ENCODE measurements at places on chromosomes 5 and 9. TPM values are rescaled to one million over a fixed set of nuclear protein-coding genes. Genes with fewer than 3 reads are reported as not detected.

The BOD1 gene
- total RNA-seq = 71.3 TPM

The ATP10B gene
- total RNA-seq = 1.1 TPM

The SNCAIP gene
- 2.4 TPM for total RNA-seq

GRCh38 chr9:114291064-114291474 lies 31.8 kb upstream of the ORM1 start:
- no peak overlapping the region for H3K27ac ChIP-seq
- H3K36me3 ChIP-seq = no peaks in the 10 kb centered on the region
- H3K4me1 ChIP-seq = peaks cover 12% of the 10 kb centered on the region
- peak; percentile 86 for DNase-seq

DNA sequence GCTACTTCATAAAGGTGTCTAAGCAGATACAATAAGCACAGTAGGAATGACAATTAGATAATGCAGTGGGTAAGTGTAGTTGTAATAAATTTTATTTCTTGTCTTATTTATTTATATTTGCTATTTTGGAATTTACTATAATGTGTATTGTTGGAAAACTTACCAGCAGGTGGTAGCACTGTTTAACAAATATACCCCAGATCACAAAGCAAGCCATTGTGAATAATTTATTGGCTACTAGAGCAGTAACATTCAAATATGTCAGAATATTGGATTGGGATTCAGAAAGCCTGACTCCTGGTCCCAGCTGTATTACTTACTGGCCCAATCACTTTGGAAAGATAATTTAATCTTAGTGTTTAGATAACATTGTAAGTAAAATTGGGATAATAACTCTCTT lies 78.0 kb downstream of the ISOC1 start:
- H3K4me1 ChIP-seq = no peaks in the 10 kb centered on the region
- H3K27me3 ChIP-seq = no peaks in the 10 kb centered on the region
- DNase-seq = no peak
- no peak overlapping the region for H3K4me3 ChIP-seq
- H3K27ac ChIP-seq = no peak overlapping the region

GRCh38 chr5:164392531-164392930 lies 887.1 kb downstream of the MAT2B start:
- no peak overlapping the region for H3K4me3 ChIP-seq
- H3K27me3 ChIP-seq = no peaks in the 10 kb centered on the region

DNA sequence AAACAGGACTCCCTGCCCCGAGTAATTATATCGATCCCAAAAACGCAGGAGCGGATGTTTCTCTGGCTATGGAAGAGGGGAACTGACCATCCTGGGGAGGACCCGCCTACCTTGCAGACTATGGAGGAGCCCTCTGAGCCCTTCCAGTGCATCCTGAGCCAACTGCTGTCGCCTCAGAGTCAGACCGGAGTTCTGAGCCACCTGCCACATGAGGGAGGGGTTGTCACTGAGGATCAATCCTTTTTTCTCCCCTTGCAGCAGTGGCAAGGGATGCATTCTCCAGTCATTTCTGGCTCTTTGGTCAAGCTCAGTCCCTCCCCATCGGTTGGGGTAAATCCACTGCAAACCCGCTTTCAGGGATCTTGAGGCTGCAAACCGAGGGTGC lies 709 bp downstream of the FANCG start:
- no peaks in the 10 kb centered on the region for H3K36me3 ChIP-seq
- H3K27me3 ChIP-seq = no peaks in the 10 kb centered on the region
- H3K4me3 ChIP-seq = peak overlapping the region; percentile 71
- H3K27ac ChIP-seq = peak overlapping the region; percentile 80
- peaks cover 20% of the 10 kb centered on the region for H3K4me1 ChIP-seq

The SV2C gene
- total RNA-seq = 0.55 TPM

DNA sequence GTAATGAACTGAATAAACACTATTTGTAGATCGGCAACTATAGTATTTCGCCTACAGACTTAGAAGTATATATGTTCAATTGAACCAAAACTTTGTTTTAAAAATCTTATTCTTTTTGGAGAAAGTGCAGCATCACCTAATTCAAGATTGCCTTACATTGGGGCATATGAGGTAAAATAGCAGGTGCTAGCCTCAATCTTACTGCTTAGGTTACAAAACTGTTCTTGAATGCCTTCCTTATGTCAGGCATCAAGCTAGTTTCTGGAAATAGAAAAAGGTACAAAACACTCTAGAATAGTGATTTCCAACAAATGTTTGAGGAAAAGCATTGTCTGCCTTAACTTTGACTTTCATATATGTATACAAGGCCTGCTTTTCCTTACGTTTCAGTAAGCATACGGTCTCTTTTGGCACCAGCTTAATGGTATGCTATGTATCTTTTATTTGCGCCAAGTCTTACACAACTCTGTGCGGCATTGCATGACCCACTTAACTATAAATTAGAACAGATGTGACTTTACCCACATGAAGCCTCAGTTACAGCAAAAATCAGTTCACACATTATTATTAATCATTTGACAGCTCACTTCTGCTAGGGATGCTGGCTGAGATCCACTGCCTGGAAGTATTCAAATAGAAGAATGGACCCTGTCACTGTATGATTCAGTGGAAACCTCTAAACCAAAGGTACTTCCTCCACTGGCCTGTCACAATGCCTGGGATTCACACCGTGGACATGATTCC lies 174.1 kb downstream of the PRELID2 start:
- no peak overlapping the region for H3K27ac ChIP-seq
- no peaks in the 10 kb centered on the region for H3K27me3 ChIP-seq
- no peaks in the 10 kb centered on the region for H3K36me3 ChIP-seq
- H3K4me1 ChIP-seq = peaks cover 15% of the 10 kb centered on the region

- H3K4me3 ChIP-seq = no peak overlapping the region
- H3K4me1 ChIP-seq = no peaks in the 10 kb centered on the region
- H3K36me3 ChIP-seq = no peaks in the 10 kb centered on the region
- no peak for DNase-seq
Measured at GRCh38 chr9:22165144-22165543, 156.0 kb upstream of the CDKN2B start.

The WDR38 gene
- not detected for total RNA-seq

DNA sequence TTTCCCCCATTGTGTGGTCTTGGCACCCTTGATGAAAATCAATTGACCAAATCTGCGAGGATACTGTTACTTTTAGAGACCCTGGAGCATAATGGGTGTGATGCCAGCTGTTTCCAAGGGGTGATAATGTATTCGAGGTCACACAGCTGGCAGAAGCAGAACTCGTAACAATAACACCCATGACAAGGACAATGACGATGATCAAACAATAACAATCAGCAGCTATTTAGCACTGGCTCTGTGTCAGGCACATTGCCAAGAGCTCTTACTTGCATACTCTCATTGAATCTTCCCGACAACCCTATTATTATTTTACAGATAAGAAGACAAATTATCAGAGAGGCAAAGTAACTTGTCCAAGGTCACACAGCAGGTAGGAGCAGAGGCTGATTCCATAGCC lies 223.7 kb upstream of the MSX2 start:
- no peaks in the 10 kb centered on the region for H3K36me3 ChIP-seq

- H3K27me3 ChIP-seq = no peaks in the 10 kb centered on the region
- H3K27ac ChIP-seq = no peak overlapping the region
- peaks cover 20% of the 10 kb centered on the region for H3K4me1 ChIP-seq
- H3K36me3 ChIP-seq = no peaks in the 10 kb centered on the region
Measured at GRCh38 chr9:96781552-96781951, 3.7 kb upstream of the ZNF510 start.

DNA sequence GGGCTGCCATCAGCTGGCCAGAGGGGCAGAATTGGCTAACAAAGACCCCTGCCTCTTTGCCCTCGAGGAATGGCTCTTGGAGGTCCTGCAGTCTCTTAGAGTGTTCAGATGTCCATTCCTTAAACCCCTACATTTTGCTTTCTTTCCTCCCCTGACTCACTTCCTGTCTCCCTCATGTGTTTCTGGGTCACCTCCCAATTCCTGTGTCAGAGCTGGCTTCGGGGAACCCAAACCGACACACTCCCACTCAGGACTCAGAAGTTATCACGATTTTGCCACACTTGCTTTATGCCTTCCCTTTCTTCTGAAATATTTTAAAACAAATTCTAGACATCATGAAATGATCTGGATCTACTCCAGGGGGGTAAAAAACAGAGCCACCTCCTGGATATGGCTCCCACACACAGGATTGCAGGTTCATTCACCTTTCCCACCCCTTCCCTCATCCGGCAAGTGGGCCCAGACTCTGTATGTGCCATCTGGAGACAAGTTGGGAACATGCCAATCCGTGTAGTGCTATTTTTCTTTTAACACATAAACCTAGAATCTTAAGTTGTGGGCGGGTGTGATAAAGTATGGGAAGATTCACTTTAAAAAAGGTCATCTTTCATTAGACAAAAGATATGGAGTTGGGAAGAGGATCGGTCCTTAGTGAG lies 145.7 kb downstream of the NXNL2 start:
- no peaks in the 10 kb centered on the region for H3K36me3 ChIP-seq
- no peak for DNase-seq
- peaks cover 15% of the 10 kb centered on the region for H3K4me1 ChIP-seq
- H3K4me3 ChIP-seq = no peak overlapping the region
- H3K27ac ChIP-seq = no peak overlapping the region
- no peaks in the 10 kb centered on the region for H3K27me3 ChIP-seq

- no peak overlapping the region for H3K4me3 ChIP-seq
- no peaks in the 10 kb centered on the region for H3K4me1 ChIP-seq
- no peaks in the 10 kb centered on the region for H3K36me3 ChIP-seq
- no peak overlapping the region for H3K27ac ChIP-seq
Measured at GRCh38 chr9:30982301-30982700, 1402.1 kb upstream of the ACO1 start.

GRCh38 chr9:8234316-8234715 lies 434.7 kb upstream of the DMAC1 start:
- no peak for DNase-seq
- no peak overlapping the region for H3K4me3 ChIP-seq
- no peaks in the 10 kb centered on the region for H3K4me1 ChIP-seq
- H3K27me3 ChIP-seq = no peaks in the 10 kb centered on the region
- H3K27ac ChIP-seq = no peak overlapping the region

The PLPP7 gene
- 14.6 TPM for total RNA-seq

DNA sequence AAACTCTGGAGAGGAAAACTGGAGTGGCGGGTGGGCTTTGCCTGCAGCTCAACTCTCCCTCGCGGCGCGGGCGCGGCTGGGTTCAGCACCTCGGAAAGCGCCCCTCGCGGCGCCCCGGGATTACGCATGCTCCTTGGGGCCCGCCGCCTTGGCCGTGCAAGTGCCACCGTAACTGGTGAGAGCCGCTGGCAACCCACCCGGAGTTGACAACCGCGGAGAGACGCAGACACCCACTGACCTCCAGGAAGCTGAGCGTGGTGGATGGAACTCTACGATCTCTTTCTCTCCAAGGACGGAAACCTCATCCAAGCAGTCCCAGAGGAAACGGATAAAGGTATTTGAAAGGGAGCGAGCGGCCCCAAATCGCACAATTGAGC lies 194 bp upstream of the RXFP3 start:
- H3K4me1 ChIP-seq = peaks cover 17% of the 10 kb centered on the region
- no peak overlapping the region for H3K27ac ChIP-seq
- peak overlapping the region; percentile 29 for H3K4me3 ChIP-seq
- no peaks in the 10 kb centered on the region for H3K36me3 ChIP-seq
